ENCODE measurements at places on chromosomes 3 and 15. TPM values are rescaled to one million over a fixed set of nuclear protein-coding genes. Genes with fewer than 3 reads are reported as not detected.

Gene NEK10
- total RNA-seq: 23.5 TPM

Gene CLSTN2
- 89.7 TPM for total RNA-seq

DNA sequence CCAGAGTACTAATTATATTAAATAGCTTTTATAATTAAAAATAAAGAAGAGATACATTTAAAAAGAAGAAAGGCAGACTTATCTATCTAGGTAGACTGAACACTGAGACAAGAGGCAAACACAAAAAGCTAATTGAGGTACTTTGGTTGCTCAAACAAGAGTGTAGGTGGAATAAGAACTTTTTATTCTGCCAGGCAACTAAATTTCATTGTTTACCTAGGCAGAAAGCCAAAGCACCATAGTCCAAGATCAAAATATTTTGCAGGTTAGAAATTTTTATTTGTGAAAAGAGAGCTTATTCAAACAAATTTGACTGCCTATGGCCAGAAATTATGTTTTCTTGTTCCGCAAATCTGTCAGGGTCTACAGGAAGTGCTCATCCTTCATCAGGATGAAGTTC, 499.6 kb upstream of the GBE1 start:
- DNase-seq: no peak

GRCh38 chr3:72995337-72995736, 1.3 kb upstream of the PPP4R2 start:
- DNase-seq: no peak

DNA sequence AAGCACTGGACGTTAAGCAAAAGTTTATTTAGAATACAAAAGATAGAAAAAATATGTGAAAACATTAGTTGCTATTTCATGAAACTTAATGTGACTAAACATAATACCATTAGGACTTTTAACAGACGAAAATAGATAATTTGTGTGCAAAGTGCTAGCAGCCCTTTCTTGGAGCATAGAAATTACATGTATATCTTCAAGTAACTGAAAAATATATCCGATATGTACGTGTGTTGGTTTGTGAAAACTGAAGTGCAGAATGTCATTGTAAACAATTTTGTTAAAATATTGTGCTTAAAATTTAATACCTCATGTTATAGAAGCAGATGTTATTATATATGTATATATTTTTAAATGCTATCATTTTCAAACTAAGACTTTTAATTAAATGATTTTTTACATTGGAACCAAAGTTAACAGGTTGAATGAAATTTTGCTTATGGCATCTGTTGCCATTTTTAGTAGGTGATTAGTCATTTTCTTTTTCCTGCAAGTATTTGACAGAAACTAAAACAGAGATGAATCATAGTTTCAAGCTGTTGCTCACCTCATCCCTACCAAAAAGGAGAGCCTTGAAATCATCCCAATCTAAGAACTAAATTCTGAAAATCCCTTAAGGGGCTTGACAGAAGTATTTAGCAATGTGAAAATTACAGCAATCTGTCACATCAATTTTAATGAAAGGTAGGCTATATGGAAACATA, 334.8 kb downstream of the NAALADL2 start:
- no peak for DNase-seq

- no peak for DNase-seq
These were observed 10.5 kb upstream of the PRR23E start for GRCh38 chr3:127182431-127182830.

DNA sequence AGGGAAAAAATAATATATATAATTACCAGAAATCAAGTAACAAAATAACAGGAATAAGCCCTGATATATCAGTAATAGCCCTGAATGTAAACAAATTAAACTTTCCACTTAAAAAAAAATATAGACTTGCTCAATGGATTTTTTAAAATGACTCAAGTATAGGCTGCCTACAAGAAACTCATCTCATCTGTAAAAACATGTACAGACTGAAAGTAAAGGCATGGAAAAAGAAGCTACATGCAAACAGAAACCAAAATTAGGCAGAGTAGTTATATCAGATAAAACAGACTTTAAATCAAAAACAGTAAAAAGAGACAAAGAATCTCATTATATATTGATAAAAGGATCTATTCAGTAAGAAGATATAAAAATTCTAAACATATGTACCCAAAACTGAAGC, 82.4 kb upstream of the STT3B start:
- DNase-seq: no peak

DNA sequence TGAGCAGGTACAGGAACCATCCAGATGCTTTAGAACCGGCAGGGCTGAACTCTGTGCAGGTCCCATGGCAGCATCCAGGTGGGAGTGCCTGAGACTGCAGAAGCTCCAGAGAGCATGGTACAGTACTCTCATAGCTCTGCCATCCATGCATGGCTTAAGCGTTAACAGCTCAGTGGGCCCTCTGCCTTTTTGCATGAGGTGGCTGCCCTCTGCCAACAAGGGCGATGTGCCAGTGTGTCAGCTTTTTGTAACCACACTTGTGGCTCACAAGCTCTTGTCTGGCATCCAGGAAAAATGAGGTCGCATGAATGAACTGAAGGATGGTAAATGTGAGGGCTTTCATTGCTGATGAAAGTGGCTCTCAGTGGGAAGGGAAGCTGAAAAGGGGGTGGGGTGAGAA, 950.1 kb downstream of the DIPK2A start:
- DNase-seq: no peak

Gene HTR3E
- not detected for total RNA-seq

Gene INKA1
- total RNA-seq: 7.2 TPM

DNA sequence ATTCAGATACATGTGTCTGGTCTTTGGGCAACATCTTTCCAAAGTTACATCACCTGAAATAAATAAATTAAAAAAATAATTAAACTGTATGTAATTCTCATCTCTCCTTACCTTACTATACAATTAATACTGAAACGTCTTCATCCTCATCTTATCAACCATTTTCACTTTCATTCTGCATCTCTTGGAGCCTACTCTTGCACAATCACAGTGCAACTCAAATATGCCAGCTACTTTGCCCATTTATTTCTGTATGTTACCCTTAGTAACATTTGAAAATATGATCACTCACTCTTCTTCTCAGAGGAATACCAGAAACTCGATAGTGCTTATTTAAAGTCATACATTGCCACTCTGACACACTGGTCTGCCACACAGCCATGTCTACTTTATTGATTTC, 1357.1 kb upstream of the CADM2 start:
- no peak for DNase-seq

DNA sequence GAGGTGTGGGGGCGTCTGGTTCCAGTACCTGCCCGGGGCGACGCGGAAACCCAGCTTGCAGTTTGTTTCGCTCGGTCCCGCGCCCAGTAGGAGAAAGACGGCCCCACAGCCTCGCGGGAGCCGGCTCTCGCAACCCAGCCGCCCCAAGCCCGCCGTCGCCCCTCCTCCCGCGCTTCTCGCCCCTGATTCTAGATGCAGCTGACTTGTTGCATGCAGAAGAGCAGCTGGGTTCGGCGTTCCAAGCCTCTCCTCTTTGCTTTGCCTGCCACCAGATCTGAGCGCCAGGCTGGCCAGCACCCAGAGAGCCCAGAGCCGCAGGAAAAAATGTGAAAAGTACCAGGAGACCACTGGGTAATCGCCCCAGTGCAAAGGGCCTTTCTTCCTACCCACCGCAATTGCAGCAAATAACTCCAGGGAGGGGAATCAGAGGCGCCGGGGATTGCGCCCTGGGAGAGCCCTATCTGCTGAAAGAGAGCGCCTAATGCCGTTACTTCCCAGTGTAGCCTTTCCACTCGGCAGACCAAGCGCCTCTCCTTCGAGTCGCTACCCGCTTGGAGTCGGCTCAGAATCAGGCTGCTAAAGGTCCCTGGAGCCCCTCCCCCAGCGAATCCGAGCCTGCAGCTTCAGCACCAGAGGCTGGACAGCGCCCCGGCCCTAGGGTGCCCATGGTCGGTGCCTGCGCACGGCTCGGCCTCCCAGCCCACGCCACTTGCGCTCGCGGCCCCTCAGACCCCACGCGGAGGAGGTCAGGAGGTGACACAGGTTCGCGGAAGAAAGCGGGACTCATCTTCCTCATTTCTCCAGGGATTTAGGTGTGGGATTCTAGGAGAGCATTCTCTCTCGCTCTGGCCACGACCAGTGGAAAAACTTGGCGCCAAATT, 15.7 kb upstream of the AEN start:
- no peak for DNase-seq

DNA sequence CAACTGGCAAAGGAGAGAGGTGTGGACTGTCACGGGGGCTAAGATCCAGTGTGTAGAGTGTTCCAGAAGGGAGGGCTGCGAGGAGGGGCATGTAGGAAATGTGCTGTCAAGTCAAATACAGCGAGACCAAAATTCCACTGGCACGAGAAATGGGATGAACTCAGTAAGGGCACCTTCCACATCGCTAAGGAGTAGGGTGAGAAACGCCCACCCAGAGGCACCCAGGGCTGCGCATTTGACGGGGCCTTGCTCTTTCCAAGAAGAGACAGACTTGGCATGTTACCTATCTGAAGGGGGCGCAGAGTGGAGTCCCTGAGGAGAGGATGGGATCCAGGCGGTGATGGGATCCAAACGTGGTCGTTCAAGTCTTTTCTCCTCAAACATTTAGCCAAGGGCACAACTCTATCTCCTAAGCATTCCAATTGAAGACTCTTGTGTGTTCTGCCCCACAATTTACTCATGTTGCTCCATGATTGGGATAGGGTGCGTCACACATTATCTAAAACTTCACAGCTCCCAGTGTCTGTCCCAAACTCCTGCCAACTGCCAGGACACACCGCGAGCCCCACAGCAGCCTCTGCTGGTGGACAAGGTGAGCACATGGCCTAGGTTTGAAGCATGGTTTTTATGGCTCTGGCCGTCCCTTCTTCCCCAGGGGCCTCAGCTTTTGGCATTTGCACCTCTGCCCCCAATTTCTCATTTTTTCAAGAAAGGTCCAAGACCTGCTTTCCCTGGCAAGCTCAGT, 7.6 kb downstream of the SELENOS start:
- DNase-seq: no peak

GRCh38 chr3:123798550-123798949, 85.6 kb downstream of the MYLK start:
- no peak for DNase-seq

DNA sequence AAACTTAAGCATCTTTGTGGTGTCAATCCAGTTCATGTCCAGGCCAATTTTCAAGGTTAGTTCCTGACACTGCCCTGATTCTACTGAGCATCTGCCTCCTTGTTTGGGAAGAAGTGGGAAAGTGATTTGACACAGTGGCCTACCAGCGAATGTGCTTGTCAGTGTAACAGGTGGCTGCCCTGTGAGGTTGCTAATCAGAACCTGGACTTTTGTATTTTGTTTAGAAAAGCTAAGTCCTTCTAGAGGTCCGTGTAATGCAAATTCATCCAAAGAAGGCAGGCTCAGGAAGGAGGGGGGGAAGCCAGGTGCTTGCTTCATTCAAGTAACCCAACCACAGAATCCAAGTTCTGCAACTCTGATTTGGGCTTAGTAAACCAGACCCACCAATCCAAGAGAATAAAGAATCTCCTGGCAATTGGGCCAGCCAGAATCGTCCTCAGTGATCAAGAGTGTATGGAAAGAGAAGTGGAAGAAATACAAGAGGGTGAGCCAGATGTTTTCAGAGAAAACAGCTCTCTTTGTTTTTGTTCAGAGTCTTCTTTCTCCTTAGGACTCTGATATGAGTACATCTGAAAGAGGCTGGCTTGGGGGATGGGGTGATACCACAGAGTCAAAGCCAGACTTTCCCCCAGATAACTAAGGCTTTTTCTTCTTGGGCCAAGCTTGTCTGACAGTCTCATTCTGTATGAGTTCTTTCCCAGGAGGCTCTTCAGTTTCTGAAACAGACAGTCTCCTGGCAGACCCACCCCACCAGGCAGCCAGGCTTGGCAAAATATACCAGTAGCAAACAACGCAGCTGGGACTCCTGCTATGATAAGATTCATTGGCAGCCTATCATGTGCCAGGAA, 508.9 kb upstream of the TBL1XR1 start:
- no peak for DNase-seq

Gene P2RY14
- total RNA-seq: 1.8 TPM

Gene PSTPIP1
- total RNA-seq: 4.6 TPM

- no peak for DNase-seq
These were observed 30.2 kb upstream of the TLE3 start for GRCh38 chr15:70127770-70128413.

GRCh38 chr3:9452417-9452816, 55.0 kb downstream of the SETD5 start:
- DNase-seq: no peak

DNA sequence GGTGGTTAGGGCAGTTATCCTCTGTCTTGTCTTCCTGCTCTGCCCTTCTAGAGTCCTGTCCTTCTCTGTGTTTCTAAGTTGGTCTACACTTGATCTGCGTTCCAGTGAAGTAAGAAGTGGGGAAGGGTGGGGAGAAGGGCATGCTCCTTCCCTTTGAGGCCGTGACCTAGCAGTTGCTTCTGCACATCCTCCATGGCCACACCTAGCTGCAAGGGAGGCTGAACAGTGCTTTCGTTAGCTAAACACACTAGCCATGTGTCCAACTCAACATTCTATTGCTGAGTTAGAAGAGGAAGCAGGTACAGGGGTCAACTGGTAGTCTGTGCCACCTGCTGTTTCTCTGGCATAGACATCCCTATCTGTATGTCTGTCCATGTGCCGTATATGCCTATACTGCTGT, 94.5 kb downstream of the LARS2 start:
- no peak for DNase-seq

DNA sequence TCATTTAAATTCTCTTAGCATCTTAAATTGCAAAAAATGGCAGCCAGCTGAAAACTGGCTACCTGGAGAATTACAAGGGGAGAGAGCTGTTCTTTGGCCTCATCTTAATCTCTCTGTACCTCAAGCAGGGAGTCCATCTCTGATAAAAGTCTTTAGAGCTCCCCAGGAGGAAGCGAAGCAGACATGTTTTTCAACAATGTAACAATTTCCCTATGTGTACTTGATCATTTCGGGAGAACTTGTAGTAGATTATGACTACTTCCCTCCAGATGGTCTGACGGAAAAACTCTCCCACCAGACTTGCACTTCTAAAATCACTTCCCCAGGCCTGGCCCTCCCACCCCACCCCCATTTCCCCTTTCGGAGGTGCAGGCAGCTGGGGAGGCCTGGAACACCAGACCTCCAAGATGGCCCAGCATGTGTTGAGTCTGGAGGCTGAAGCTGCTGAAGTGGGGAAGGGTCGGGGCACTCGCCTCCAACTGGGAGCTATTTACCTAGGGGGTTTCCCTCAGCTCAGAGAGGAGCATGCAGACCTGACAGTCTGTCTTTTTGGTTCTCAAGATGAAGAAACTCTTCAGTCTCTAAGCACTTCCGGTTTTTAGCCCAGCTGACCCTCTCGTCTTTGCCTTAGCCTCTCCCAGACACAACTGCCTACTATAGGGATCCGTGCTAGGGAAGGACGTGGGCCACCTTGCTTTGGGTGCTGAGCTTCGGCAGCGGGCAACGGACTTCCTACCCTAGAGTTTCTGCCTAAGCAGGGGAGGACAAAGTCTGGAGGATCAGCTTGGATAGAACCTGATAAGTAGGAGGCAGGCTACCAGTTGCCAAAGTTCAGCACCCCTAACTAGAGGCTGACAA, 164.0 kb upstream of the TBL1XR1 start:
- DNase-seq: no peak

Gene GPR156
- total RNA-seq: 2.1 TPM

Data from dorsolateral prefrontal cortex (tissue), 122 donors.